Left cardiac atrium (tissue), 4 donors: ENCODE measurements at places on chromosomes 11 and 22. TPM values are rescaled to one million over a fixed set of nuclear protein-coding genes. Genes with fewer than 3 reads are reported as not detected.
A peak's percentile ranks its signal among the peaks of the same experiment; 100 is the strongest.

DNA sequence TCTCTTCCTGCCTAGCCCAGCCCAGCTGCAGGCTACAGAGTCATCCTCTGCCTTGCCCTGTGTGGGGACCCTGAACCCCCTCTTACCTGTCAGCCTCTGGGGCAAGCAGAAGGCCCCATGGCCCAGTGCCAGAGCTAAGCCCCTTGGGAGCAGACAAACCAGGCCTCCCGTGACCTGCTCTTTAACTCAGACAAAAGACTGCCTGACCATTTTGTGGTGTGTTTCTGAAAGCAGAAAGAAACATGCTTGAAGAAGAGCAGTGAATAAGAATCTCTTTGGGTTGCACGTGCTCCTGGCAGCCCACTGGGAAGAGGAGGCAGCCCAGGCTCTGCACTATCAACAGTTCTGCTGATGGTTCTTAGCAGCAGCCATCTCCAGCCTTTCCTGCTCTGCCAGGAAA lies 118.6 kb downstream of the GRIK4 start:
- no peak for DNase-seq

- DNase-seq = no peak
These were observed 71.8 kb downstream of the ATG16L2 start for GRCh38 chr11:72885749-72886609.

GRCh38 chr11:102007567-102008437 lies 39.4 kb upstream of the CFAP300 start:
- DNase-seq = no peak

DNA sequence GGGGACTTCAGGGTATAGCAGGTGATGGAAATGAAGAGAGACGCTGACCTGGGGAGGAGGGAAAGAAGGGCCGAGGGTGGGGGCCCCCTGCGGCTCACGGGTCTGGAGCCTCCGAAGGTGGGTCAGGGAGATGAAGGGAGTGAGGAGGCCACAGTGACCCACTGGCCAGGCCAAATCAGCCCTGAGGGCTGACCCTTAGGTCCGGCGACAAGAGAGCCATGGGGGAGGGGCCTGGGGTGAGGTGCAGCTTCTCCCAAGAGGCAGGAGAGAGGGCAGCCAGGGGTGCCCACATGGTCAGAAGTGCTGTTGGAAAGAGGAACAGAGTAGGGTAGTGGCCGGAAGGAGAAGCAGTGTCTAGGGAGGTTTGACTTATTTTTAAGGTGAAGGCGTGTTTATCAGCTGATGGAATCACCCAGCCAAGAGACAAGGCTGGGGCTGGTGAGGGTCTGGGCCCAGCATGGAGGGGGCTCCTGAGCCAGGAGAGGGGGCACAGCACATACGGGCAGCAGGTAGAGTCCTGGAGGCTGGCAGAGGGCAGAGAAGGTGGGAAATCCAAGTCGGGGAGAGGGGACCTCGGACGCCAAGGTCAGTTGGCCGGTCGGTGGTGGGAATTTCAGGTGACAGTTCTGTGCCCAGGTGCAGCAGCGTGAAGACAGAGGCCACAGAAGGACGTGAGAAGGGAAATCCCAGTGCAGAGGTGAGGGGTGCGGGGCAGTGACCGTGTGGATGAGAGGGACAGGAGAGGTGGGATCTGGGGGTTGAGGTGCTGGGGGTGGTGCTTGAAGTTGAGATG lies 49.0 kb downstream of the LINC01488 start:
- DNase-seq = peak; percentile 19

Gene DNAJB13
- not detected for total RNA-seq

DNA sequence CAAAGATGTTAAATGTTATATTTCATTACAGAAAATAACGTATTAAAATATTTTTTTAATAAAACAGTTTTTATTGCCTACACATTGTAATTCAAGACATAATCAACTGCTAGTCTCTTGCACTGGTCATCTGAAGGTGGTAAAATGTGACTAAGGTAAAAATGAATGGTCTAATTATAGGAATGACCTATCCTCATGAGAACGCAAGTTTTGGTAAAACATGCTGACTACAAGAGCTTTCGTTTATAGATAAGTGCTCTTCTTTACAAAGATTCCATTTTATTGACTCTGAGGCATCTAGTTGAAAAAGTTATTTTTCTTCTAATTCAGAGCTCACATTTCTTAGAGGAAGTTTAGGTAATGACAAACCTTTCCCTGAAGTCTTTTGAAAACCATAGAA lies 27.3 kb downstream of the LUZP2 start:
- no peak for DNase-seq

DNA sequence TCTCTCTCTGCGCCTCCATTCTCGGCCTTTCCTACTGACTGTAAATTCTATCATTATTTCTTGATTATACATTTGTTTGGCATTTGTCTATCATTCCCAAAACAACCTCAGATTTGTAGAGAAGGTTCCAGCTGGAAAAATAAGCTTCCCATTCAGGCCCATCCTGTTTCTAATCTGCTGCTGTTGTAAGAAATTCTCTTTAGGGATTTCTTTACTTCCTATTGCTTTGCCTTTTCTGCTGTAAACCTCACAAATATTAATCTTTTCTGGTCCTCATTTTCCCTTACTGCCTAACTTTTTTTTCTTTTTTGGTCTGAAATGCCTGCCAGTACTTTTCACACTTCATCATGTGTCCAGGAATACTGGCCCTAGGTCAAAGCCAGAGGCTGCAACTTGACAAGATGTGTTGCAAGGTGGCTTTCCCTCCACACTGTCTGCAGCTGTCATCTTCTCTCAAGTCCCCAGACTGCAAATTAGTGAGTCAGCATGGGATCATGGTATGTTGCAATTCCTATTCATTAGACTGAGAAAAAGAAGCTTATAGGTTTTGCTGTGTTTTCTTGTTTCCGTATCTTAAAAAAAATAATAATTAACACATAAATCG lies 858.7 kb upstream of the CHORDC1 start:
- peak; percentile 35 for DNase-seq

DNA sequence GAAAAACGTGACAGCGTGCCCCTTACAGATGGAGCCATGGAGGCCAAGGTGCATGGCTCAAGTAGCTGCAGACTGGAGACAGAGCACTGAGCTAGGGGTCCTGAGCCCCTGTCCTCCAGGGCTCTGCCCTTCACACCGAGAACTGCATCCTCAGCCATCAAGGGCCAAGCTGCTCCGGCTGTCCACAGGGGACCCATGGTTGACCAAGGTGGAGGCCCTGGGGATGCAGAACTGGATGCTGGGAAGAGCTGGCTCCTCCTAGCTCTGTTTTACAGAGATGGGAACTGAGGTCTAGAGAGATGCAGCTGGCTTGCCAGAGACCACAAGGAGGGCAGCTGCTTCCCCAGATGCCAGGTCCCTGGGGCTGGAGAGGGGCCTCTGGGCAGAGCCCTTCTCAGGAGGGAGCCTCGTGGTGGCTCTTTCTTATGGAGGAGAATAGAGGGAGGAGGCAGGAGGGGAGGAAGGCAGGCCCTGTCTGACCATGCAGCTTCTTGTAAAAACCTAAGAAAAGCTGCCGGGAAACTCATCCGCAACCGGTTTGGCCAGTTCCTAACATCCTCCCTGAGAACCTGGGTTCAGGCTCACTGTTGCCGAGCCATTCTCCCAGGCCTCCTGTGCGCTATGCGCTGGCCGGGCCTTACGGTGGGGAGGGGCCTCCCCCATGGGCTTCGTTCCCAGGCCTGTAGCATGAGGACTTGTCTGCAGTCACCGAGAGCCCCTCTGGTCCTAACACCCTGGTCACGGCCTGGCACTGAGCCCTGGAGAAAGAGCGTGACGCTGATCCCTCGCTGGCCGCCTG lies 80.6 kb downstream of the WNT7B start:
- DNase-seq = peak; percentile 21

Gene FGF4
- total RNA-seq = not detected

DNA sequence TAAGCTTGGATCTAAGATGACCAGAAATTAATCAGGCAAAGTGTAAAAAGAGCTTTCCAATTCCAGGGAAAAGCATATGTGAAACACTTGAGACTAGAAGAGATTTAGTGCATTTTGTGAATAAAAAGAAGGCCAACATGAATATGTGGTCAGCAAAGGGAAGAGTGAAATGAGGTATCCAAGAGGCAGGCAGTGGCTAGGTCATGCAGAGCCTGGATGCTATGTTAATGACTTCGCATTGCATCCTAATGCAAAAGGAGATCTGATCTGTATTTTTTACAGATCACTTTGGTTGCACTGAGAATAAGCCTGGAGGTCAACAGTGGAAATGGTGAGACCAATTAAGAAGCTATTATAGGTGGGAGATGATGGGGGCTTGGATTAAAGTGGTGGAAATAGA lies 641.3 kb upstream of the CCDC90B start:
- no peak for DNase-seq

Gene NELL1
- total RNA-seq = not detected

DNA sequence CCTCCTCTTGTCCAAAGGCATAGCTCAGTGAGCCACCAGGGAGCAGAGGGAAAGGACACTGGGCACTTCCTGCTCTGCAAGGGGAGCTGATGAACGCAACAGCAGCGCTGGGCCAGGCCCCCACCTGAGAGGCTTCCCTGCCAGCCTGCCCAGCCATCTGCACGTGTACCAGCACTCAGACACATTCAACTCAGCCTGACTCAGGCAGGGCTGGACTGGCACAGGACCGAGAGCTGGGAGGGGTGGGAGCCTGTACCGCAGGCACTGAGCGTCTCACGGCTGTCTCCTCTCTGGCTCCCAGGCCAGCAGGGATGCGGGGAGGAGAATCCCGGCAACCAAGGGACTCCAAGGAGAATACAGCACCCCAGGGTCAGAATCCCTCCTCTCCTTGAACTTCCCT lies 411.8 kb downstream of the CTTN start:
- DNase-seq = no peak

DNA sequence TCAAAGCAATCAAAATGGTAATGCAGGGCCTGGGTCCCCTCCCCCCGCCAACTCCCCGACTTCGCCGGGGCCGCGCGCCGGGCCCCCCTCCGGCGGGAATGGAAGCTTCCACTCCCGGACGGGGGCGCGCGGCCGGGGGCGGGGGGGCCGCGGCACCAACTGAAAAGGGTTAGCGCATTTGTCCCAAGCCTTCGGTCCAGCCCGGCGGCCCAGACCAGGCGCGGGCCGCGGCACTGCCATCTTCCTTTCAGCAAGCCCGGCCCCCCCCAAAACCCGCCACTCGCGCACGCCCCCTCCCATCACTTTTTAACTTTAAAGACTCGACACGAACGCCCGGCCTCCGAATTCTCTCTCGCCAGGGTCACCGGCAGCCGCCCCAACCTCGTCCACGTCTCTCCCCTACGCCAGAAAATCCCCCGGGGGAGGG lies 2.8 kb downstream of the PHF21B start:
- peak; percentile 53 for DNase-seq

DNA sequence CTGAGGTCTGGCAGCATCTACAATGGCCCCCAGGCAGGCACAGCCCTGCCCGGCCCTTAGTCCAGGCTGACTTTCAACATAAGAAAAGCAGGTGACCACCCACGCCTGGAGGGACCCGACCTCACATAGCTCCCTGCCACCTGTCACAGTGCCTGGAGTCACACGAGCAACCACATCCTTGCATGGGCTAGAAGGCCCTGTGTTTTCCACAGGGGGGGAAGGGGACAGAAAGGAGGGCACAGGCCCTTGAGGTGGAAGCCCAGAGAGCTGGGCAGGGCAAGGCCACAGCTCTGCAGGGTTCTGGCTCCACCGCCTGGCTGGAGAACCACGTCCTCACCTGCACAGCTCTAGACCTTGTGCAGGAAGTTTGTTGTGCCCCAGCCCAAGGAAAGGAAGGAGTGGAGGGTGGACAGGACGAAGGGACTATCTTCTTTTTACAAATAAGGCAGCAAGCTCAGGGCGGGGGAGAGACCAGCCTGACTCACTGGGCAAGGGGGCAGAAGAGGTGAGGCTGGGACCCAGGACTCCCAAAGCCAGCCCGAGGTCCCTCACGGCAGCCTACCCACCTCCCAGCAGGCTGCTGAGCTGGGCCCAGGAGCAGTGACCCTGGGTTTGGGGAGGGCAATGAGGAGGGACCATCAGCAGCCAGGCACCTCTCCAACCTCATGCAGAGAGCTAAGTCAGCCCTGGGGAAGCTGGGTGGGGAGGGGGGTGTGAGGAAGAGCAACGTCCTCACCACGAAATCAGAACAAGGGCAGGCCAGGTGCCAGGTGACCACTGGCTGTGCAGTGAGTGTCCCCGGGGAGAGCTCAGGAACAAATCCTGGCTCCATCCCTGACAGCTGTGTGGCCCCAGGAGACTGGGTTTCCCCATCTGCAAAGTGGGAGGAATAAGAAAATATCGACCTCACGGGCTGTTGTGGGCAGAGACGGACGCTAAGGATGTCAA lies 4.3 kb downstream of the C1QTNF6 start:
- peak; percentile 13 for DNase-seq

DNA sequence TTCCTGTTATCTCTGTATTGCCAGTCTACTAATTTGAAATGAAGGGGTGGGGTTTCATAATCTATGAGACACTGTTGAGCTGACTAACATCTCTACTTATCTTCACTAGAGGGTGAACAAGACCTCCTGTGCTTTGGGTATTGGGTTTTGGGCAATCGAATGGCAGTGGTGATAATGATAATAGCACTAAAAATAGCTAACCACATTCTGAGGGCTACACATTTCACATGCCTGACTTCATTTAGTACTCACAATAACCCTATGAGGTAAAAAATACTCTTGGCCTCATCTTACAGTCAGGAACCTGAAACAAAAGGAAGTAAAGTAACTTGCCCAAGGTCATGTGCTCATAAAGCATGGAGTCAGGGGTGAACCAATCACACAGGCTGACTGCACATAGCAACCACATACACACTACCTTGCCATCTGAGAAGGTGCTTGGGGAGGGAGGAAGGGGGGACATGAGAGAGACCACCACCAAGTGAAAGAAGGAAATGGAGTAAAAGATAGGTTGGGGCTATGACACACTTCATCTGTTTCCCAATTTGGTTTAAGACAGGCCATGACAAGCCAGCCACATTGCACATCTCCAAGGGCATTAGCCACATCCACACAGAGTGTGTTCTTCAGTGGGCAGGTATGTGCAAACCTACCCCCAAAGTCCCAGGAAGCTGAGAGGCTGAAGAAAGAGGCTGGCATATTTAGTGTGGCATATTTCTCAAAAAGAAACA lies 387.6 kb upstream of the DDI1 start:
- no peak for DNase-seq

GRCh38 chr11:131652231-131652630 lies 281.8 kb downstream of the NTM start:
- no peak for DNase-seq

DNA sequence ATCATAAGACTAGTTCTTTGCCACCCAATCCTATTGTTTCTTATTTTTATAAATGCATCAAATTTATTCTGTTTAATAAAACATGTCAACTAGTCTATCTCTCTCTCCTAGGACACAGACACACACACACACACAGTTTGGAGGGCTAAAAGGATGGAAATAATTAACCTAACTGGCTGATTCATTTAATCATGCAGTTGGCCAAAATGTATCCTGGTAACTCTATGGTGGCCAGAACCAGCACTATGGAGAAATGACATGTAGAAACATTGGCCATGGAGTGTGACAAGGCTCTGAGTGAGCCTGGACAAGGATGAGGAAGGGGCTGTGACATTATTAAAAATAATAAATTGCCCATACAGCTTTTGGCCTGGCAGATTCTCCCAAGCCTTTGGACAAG lies 64.1 kb downstream of the CLPB start:
- no peak for DNase-seq

Gene TECTA
- total RNA-seq = 0.59 TPM

Gene TUB
- 13.1 TPM for total RNA-seq
